ENCODE measurements at places on chromosomes 11 and 22. TPM values are rescaled to one million over a fixed set of nuclear protein-coding genes. Genes with fewer than 3 reads are reported as not detected.

APLNR gene
- not detected for total RNA-seq

ARHGEF17 gene
- 3.3 TPM for total RNA-seq

XKR3 gene
- total RNA-seq: not detected

HTR3B gene
- not detected for total RNA-seq

C11orf52 gene
- total RNA-seq: not detected

SMCO4 gene
- total RNA-seq: 14.6 TPM

GVQW3 gene
- total RNA-seq: 4.4 TPM

SEPTIN5 gene
- 7.5 TPM for total RNA-seq

ABCC8 gene
- total RNA-seq: not detected

PNPLA3 gene
- 2.5 TPM for total RNA-seq

SCARF2 gene
- total RNA-seq: 5.0 TPM

BEST1 gene
- total RNA-seq: 3.8 TPM

RHOD gene
- not detected for total RNA-seq

MS4A1 gene
- total RNA-seq: not detected

SPON1 gene
- 0.03 TPM for total RNA-seq

E2F8 gene
- 3.0 TPM for total RNA-seq

AP1B1 gene
- total RNA-seq: 56.7 TPM

SLC35E4 gene
- total RNA-seq: 9.0 TPM

RCOR2 gene
- 0.61 TPM for total RNA-seq

CARNS1 gene
- 0.26 TPM for total RNA-seq

RIC3 gene
- not detected for total RNA-seq

SLN gene
- total RNA-seq: not detected

YPEL1 gene
- total RNA-seq: 0.48 TPM

OR2AG1 gene
- not detected for total RNA-seq

OR51G2 gene
- total RNA-seq: not detected

GGTLC3 gene
- not detected for total RNA-seq

CCDC73 gene
- not detected for total RNA-seq

FGF3 gene
- not detected for total RNA-seq

SYCE3 gene
- total RNA-seq: not detected

MPPED2 gene
- not detected for total RNA-seq

TEAD1 gene
- total RNA-seq: 114 TPM

PRODH gene
- 0.58 TPM for total RNA-seq

APOL4 gene
- not detected for total RNA-seq

C11orf42 gene
- total RNA-seq: not detected

AIFM3 gene
- 0.45 TPM for total RNA-seq

OR5P2 gene
- not detected for total RNA-seq

MISFA gene
- not detected for total RNA-seq

SLC7A4 gene
- total RNA-seq: not detected

MRGPRX3 gene
- 0.15 TPM for total RNA-seq

MAPK1 gene
- total RNA-seq: 23.7 TPM

MRPL48 gene
- 67.3 TPM for total RNA-seq

ROBO4 gene
- total RNA-seq: 9.1 TPM

FOSL1 gene
- 703 TPM for total RNA-seq

TTLL8 gene
- not detected for total RNA-seq

SCN4B gene
- total RNA-seq: not detected

OR5T1 gene
- total RNA-seq: not detected

OR6M1 gene
- total RNA-seq: not detected

SCN3B gene
- not detected for total RNA-seq

MIAT gene
- 0.30 TPM for total RNA-seq

NEFH gene
- not detected for total RNA-seq

C11orf97 gene
- total RNA-seq: not detected

GNAZ gene
- total RNA-seq: 2.1 TPM

PLEKHA7 gene
- 0.96 TPM for total RNA-seq

SPINDOC gene
- total RNA-seq: 53.4 TPM

MMP12 gene
- total RNA-seq: not detected

CLDN5 gene
- total RNA-seq: not detected

FGF19 gene
- not detected for total RNA-seq

Measured in A375 (cell line).